Stimulated activated CD4-positive, alpha-beta T cell treated with anti-CD3 and anti-CD28 coated beads, Interleukin-1b, Interleukin-23, amount 100 ng/mL, for 48 hours (primary cell): ENCODE measurements at places on chromosomes 5 and 9.

DNA sequence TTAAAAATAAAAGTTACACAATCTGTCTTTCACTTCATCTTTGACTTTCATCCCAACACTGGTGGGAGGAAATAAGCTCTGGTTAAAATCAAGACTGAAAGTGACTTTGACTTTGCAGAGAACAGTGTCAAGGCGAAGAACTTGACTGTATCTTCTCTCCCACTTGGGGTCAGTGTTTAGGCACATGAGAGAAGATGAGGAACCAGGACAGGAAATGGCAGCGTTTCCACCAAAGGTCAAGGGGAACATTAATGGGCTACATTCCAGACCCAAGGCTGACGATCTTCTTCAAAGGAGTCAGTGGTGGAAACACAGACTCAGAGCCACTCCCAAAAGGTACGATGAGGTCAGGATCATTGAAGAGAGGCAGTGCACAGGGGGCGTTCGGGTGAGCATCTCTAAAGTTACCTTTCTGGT is 409.5 kb downstream of the ARHGEF28 start:
- DNase-seq = no peak

GRCh38 chr9:2676466-2676865 is 40.8 kb upstream of the KCNV2 start:
- no peak for DNase-seq

GRCh38 chr5:176415240-176415951 is 943 bp downstream of the CLTB start:
- DNase-seq = no peak

- DNase-seq = no peak
These were observed 30.9 kb upstream of the RGMB start for GRCh38 chr5:98742396-98743073.

- DNase-seq = no peak
These were observed 21.4 kb downstream of the EPB41L4A start for GRCh38 chr5:112397690-112398089.

DNA sequence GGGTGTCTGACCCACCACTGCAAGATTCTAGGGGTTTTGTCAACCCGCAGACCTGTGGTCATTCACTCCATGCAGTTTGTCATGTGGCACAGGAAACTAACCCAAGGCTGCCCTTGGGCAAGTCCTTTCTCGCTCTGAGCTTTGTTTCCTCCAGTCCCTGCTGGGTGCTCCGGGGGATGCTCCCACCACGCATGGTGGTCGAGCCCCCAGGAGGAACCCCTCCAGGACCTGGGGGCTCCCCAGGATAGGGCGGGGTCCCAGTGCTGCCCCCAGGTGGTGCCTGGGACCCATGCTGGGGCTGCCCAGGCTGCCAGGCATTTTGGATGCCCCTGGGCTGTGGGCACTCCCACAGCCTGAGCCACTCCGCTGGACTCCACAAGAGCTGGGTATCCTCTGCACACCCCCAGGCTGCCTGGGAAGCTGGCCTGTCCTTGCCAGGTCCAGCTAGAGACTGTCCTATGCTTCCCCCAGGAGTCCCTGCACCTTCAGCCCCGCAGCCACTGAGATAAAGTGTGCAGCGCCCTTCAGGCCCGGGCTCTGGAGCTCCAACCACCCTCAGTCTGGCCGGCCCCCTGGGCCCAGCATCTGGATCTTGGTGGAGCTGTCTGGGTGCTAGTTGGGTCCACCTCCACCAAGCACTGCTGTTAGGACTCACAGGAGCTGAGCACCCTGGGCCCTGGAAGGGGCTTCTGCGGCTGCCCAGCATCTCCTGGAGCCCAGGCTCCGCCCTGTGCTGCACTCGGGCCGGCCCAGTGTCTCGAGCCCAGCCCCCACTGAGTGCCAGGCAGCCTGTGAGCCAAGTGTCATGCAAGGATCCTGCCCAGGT is 104.3 kb downstream of the PHF2 start:
- DNase-seq = peak; percentile 0

DNA sequence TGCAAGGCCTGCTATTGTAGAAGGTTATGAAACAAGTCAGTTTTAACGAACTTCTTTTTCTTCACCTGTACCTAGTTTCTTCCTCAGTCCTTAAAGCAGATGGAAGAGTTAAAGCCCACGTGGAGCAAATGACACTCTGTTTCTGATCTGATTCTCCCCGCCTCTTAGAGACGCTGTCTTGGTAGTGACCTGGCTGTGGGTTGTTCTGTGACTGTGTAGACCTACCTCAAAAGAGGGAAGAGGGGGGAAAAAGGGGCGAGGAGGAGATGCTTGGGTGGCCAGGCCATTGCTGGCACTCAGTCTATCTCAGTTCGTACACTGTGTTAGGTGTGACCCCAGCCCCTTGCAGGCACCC is 610 bp downstream of the GFRA3 start:
- DNase-seq = no peak

GRCh38 chr5:61771808-61772207 is 439.8 kb downstream of the ZSWIM6 start:
- DNase-seq = no peak

DNA sequence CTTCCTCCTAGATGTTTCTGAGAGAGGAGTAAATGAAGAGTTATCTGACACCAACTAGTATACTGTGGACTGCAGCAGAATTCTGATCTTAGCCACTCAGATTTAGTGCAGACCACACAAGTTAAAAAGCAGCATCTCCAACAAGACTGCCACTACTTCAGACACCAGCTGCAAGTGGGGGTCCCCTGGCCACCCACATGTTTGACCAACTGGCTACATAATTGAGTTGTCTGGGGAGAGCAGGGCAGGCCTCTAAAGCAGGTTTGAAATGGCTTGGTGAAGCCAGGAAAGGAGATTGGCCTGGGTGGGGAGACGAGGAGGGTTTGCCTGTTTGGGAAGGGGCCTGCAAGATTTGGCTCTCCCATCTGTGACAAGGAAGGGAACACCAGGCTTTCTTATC is 40.5 kb upstream of the FAM81B start:
- DNase-seq = no peak

DNA sequence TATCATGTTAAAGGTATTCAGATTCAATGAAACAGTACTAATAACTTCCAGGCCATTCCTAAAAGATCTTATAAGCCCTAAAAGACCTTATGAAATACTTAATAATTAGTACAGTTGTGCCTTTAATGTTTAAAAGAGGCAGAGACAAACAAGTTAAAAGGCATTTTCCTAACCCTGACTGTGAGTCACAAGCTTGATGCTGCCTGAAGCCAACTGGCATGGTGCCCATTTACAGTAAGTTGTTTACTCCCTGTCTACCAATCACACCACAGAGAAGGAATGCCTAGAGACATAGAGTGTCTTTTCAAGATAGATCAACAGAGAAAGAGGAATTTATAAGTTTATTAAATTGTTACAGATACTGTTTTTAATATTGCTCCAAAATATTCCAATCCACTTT is 47.8 kb downstream of the NR3C1 start:
- DNase-seq = peak; percentile 33

DNA sequence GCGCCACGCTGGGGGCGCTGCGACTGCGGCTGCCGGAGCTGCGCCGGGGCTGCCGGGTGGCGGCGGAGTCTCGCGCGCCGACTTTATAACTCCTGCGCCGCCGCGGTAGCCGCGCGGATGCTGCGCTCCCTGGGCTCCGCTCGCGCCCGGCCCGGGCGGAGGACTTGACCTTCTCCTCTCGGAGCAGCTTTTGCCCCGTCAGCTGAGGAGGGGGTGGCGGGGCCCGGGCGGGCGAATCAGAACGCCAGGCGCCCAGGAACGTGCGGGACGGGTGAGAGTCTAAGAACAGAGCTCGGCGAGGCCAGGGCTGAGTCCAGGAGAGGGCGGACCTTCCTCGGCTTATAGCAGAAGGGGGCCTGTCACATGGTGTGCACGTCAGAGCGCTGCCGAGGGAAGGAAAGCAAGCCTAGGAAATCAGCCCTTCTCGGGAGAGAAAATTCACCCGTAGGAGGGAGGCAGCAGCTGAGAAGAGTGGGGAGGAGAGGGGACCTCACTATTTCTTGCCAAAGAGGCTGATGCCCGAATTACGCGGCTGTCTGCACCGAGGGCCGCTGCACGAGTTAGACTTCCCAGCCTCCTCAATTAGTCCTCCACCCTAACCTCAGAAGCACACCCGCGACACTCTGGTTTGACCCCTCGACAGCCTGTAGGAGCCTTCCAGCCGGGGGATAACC is at the start of gene FOXD1:
FOXD1 (minus strand) TSS at position 315 of the 674 bp plus-strand sequence. CDS start 415 bp downstream, outside the sequence.
- peak; percentile 37 for DNase-seq

GRCh38 chr9:93644397-93645088 is 68.2 kb downstream of the PHF2 start:
- DNase-seq = no peak

DNA sequence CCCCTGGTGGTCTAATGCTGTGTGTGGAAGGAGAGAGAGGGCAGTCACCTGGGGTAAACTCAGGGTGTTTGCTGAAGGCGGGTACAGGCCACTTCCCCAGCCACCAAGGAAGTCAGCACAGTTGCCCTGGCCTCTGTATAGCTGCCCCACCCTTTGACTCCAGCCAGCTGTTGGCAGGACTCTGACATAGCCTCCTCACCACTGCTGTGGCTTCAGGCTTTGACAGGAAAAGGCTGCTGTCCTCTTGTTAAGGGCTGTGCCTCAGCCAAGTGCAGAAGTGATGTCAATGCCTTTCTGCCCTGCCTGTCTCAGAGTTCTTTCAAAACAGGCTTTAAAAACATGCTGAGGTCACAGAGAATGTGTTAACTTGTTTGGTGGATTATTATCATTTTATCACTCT is 487.2 kb upstream of the KLF4 start:
- DNase-seq = no peak

- DNase-seq = no peak
These were observed 173.7 kb upstream of the SPEF2 start for GRCh38 chr5:35443803-35444595.

GRCh38 chr5:169339869-169340268 is 38.9 kb upstream of the SLIT3 start:
- no peak for DNase-seq

DNA sequence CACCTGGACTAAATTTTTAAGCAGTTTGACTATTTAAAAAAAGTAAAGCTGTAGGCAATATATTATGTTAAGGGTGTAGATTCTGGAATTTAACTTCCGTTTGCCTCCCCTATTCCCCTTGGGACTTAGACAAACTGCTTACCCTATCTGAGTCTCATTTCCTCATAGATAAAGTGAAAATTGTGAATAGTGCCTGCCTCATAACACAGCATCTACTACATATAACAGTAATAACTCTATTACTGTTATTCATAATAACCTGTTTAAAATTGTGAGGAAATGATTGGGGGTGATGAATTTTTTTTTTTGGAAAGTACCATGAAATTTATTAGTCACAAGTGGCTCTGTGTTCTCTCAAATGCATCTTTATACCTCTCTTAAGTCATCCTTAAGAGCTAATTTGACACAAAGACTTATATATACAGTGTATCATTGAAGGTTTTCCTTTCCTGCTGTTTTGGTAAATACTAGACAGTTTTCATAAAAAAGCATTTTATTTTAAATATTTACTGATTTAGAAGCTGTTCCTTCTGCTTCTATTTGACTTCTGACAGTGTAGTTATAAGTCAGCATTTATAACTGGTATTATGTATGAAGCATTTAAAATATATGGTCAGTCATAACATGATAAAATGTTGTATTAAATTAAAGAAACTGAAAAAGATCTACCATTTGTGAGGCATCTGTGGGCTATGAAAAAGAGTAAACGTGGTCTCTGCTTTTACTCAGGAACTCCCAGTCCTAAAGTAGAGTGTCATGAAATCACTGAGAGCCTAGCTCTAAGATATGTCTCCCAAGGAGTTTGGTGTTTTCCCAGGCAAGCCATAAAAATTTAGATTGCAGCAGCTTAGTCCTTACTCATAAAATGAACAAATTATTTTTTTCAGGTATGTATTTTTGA is 46.4 kb downstream of the MCCC2 start:
- no peak for DNase-seq
